ENCODE measurements at places on chromosomes 12 and 14.

DNA sequence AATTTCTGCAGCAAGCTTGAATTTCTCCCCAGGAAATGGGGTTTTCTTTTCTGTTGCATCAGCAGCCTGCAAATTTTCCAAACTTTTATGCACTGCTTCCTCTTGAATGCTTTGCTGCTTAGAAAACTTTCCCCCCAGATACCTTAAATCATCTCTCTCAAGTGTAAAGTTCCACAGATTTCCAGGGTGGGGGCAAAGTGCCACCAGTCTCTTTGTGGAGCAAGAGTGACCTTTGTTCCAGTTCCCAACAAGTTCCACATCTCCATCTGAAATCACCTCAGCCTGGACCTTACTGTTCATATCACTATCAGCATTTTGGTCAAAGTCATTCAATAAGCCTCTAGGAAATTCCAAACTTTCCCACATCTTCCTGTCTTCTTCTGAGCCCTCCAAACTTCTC is 241.6 kb upstream of the TMTC1 start:
- DNase-seq: no peak

DNA sequence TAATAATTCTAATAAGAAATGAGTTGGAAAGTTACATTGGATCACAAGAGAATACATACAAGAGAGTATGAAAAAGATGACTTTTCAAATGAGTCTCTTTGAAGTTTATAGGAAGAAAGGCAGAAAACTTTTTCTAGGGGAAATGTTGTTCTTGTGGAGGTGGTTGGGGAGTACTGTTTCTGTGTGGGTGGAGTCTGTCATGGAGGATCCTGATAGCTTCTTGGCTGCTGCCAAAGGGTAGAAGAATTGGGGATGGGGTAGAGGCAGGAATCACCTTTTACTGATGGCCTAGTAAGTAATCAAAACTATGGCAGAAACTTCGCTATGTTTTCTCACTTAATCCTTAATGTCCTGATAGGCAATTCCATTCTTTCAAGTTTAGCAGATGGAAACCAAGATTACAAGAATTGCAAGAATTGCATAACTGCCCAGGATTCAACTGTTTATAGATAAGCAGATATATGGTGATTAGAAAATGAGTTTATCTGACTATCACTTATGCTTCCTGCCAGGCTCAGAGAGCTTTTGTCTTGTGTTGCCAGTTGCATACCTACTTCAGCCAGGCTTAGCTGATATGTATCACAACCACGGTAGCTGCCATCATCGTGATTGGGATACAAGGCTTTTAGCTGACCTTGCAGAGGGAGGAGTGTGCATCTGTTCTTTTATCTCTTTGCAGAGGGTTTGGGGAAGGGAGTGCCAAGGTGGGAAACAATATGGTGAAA is 463.9 kb downstream of the TMTC2 start:
- DNase-seq: no peak

DNA sequence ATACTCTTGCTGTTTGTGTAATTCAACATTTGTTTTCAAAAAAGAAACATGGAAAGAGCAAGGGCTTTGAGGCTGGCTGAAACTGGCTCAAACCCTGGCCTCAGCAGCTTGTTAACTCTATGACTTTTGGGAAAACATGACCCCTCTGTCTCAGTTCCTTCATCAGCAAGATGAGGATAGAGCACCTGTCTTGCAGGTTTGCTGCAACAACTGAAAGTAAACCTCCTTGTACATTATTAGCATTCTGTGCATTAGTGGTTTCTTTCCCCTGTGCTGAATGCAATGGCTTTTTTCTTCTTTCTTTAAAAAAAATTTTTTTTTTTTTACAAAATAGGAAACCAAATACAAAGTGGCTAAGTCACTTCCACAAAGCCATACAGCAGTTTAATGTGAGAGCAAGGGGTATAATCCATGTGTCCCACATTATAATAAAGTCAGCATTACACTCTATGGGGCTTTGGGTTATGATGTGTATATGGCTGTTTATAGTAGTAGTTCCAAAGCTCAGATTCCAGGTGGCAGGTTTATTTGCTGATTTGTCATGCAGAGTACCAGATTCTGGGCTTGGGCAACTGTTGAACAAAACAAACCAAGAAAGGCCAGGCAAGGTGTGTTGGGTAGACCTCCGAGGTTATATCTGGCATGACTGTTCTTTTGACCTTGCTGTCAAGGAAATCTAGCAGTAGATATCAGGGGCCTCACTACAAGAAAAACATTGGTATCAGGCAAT is 194.5 kb upstream of the CNOT2 start:
- DNase-seq: no peak

- DNase-seq: no peak
Observed at GRCh38 chr12:90627180-90627896, 327.6 kb downstream of the CCER1 start.

All from activated T-helper 1 cell treated with anti-CD3 and anti-CD28 coated beads, Interleukin-12 subunit alpha, Interleukin-12 subunit beta, Interleukin-2, Interleukin-4 antibody, amounts not matched to agents 30 ng/mL and 10 ng/mL and 1 ng/mL, durations not matched to agents 14 hours and 24 hours and 36 hours (primary cell).